ENCODE measurements at places on chromosomes 6 and 20. TPM values are rescaled to one million over a fixed set of nuclear protein-coding genes. Genes with fewer than 3 reads are reported as not detected.

The OPRL1 gene
- total RNA-seq = 1.7 TPM

DNA sequence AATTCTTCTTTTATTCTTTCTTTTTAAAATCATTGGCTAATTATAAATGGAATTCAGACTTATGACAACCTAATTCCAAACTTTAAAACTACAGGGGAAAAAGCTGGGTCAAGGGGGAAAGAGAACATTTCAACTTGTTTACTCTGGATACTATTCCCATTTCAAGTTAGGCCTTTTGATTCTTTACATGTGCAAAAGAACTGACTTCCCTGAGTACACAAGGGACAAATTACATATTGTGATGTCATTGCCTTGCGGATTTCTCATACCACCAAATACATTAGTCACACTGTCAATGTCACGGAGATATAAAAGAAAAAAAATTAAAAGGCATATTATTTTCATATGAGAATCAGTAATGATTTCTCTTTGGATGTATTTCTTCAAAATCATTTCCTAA is 96.5 kb upstream of the TBX18 start:
- DNase-seq = no peak

The AIF1 gene
- not detected for total RNA-seq

DNA sequence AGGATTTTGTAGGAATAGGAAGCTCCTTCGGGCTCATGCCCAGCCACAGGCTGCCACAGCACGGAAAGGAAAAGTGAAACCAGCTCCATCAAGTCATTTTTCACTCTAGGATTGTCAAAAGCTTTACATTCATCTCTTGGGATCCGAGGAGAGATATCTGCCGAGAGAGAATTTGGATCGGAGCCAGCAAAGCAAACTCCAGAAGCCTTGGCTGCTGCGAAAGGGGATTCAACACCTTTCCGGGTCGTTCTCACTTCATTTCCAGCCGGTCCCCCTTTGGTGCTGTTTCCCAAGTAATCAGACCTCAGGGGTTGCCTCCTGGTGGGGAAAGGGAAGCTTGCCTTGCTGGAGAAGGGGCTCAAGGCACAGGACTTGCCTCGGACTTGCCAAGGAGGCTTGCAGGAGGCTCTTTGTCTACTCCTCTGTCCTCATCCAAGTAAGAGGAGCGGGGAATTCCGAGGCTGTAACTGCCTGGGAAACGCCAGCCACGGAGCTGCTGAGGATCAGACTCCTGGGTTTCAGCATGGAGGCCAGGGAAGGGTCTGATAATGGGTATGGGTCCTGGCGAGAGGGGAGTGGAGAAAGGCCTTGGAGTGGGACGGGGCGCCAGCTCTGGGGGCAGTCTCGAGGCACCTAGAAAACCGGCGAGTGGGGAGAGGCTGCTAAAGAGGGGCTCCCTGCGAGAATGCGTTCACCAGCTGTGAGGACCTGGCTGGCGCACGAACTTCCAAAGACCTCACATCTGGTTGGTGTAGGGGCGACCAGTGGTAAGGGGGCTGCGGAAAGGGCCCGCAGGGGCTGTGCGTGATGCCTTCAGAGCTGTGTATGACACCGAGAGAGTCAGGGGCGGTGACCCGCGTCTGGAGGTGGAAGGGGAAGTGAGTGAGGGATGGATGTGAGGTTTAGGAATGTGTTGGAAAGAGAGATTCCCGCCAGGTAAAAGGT is 702 bp downstream of the ETV7 start:
- peak; percentile 67 for DNase-seq

DNA sequence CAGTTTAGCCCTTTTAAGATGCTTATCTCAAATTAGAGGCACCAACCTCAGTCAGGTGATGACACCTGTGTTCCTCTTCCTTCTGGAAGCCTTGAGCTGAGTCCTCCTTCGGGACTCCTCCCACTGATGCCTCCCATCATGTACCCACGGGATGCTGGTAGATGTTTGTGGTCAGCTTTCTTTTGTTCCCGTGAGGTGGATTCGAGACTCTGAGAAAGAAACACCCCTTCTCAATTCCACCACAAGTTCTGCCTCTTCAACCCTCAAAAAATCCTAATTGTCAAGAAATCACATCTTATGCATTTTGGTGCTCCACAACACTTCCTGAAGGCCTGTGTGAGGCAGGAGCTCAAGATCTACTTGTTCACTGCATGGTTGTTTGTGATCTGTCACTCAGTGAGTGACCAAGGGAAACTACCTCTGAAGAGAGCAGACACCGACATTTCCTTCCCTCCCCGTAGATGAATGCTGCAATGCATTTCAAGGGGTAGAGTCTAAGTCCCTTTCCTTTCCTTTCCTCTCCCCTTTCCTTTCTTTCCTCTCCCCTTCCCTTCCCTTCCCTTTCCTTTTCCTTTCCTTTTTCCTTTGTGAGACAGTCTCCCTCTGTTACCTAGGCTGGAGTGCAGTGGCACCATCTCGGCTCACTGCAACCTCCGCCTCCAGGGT is 50.5 kb downstream of the PCNA start:
- no peak for DNase-seq

GRCh38 chr6:158059108-158059507 is 77.4 kb downstream of the SYNJ2 start:
- no peak for DNase-seq

The HRH3 gene
- not detected for total RNA-seq

DNA sequence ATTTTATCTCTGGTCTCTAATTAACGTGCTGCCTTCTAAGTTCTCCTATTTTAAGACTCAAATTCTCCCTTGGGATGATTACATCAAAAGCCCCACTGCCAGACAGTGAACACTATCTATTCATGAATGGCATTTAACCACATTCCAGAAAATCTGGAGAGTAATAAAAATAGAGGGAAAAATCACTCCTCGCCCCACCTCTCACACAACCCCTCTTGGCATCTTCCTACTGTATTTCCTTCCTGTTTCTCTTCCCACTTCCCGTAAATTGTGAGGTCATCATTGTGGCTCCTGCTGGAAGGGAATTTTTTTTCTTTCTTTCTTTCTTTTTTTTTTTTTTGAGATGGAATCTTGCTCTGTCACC is 31.5 kb downstream of the RAB44 start:
- no peak for DNase-seq

GRCh38 chr6:71403422-71404134 is 115.0 kb downstream of the OGFRL1 start:
- no peak for DNase-seq

DNA sequence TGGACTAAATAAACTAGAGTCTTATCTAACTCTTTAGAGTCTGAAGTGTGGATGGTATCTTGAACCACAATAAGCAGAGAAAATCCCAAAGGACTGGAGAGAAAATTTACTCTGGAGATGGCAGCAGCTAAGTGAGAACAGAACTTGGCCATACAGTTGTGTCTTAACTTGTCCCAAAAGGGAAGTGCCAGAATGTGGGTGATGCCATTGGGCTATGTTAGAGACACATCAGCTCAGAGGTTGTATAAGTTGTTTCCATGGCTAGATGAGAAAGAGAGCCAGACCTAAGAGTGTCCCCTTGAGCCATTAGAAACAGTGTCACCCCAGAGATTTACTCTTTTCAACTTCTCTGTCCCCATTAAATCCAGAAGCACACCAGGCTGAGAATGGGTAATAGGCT is 36.2 kb downstream of the FOXO3 start:
- no peak for DNase-seq

DNA sequence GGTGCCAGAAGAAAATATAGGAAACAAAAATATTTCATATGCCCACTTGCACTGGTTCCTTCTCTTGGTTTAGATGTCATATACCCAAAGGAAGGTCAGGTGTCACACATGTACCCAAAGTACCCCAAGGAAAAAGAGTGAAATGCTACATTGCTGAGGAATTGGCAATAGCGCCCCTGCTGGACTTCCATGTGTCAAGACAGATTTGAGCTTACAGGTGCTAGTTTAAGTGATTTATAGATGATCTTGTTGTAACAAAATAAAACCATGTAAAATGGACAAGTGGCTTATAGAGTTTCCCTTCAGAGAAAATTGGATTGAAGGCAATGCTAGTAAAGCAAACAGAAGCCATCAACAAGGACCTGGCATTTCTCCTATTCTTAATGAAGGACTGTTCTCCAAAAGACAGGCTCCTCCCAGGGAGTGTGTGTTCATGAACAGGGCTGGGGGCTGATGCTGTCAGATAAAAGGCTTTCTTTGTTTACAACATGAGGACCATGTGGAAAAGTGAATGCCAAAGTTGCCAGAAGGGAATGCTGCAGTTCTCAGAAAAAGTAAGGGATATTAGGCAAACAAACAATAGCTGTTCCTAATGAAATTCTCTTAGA is 64.3 kb upstream of the PAK5 start:
- no peak for DNase-seq

DNA sequence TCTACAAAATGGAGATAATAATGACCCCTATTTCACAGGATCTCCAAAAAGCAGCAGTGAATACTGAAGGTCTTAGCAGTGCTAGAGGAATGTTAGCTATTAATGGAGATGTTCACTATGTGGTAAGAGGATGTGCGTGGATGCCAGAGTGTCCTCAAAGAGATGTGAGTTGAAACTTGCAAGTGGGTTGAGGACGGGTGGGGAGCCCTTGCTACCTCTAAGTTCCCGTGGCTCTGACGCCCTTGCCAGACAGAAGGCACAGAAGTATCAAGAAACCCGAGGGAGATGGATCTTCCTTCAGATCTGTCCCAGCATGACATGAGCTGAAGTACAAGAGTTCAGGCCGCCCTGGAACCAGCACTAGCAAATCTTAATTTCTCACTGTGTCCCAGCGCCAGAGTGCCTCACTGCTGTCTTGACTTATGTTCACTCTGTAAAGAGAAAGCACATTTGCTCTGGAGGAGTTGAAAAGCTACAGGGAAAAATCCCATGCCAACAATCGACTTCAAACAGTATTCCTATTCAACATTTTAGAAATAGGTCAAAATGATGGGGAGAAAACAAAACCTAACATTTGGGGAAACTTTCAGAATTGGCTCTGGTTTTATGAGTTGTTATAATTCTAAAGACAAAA is 59.5 kb downstream of the FYN start:
- DNase-seq = no peak

- no peak for DNase-seq
Measured at GRCh38 chr20:52270001-52270606, 78.5 kb upstream of the ZFP64 start.

GRCh38 chr6:63785006-63785405 is 149.4 kb downstream of the PHF3 start:
- no peak for DNase-seq

DNA sequence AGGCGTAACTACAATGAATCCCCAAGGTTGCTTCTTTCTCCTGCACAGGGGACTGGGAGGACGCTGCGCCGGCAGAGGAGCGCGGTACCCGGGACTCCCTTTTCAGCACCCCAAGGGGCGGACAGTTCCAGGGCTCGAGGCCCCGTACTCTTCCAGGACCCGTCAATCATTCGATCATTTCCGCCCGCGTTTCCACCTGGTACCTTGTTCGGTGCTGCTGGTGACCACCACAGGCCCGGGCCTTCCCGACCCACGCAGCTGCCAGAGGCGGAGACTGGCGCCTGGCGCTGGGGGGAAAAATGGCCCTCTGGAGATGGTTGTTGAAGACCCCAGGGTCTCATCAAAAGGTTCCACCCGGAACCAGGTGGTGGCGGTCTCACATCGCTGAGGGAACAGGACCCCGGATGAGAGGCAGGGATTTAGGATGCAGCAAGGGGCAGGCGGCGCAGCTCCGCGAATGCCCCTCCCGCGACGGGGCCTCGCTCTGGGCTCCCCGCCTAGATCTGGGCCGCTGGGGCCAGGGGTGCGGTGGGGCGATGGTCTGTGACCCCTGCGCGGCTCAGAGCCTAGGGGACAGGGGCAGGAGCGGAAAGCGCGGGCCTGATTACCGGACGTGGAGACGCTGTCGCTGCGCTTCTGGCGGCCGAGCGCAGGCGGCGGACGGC is 744 bp downstream of the VSX1 start:
- DNase-seq = peak; percentile 6

DNA sequence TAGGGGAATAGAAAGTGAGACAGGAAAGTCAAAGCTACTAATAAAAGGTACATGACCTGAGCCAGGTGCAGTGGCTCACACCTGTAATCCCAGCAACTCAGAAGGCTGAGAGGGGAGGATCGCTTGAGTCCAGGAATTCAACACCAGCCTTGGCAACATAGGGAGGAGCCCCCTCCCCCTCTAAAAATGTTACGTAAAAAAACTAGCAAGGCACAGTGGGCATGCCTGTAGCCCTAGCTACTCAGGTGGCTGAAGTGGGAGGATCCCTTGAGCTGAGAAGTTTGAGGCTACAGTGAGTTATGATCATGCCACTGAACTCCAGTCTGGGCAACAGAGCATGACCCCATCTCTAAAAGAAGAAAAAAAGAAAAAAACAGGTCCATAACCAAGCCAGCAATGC is 186.1 kb upstream of the RIN2 start:
- no peak for DNase-seq

DNA sequence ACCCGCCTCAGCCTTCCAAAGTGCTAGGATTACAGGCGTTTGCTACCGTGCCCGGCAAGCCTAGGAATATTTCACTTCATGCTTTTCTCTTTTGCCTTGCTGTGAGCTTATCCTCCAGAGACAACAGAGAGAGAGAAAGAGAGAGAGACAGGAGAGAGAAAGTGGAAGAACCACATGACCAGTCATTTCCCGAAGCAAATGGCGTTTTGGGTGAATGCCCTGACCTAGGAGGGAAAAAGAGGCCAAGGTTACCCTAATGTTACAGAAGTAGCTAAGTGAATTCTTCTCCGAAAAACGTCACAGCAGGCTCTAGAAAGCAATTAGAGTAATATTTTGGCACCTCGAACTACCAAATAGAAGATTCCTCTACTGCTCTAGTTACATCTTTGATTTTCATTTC is 9.1 kb downstream of the SGK1 start:
- DNase-seq = no peak

- peak; percentile 59 for DNase-seq
Measured at GRCh38 chr20:6828794-6829423, 61.4 kb downstream of the BMP2 start.

The TSHZ2 gene
- 2.3 TPM for total RNA-seq

GRCh38 chr6:163963205-163964120 is 548.9 kb downstream of the QKI start:
- DNase-seq = no peak

GRCh38 chr6:138594758-138595140 is 95.5 kb upstream of the NHSL1 start:
- no peak for DNase-seq

GRCh38 chr6:17015551-17016381 is 86.1 kb upstream of the STMND1 start:
- peak; percentile 13 for DNase-seq

DNA sequence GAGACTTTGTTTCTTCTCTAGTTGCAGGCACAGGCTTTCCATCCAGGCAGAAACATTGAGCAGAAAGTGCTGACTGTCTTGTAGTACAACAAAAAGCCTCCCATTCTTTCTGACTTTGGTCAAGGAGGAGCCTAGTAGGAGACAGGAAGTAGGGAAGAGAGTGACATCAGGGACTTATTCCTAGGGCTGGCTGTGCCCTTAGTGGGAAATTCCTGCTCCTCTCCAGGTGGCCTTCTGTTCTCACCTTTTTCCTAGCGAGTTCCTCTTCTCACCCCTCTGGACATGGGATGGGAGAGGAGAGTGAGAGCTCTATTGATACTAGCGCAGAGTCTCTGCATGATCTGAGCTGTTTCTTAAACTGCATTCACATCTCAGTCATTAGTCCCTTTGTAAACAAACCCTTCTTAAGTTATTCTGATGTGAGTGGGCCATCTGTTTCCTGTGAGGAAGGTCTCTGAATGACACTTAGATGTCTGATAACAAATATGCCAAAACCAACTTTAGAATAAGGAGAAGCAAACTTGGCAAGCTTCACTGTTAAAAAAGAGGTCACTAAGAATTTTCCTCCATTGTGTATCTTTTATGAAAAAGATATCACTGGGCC is 455.0 kb downstream of the GJA1 start:
- DNase-seq = peak; percentile 25

The PCSK2 gene
- not detected for total RNA-seq

All from fibroblast of villous mesenchyme (primary cell).